ENCODE measurements at places on chromosomes 6 and 20. TPM values are rescaled to one million over a fixed set of nuclear protein-coding genes. Genes with fewer than 3 reads are reported as not detected.

The ATP9A gene
- 11.3 TPM for polyA plus RNA-seq

The BEND6 gene
- 0.84 TPM for polyA plus RNA-seq

The CST5 gene
- 0.56 TPM for polyA plus RNA-seq

The CPNE5 gene
- polyA plus RNA-seq: 51.6 TPM

The KIFC1 gene
- 9.4 TPM for polyA plus RNA-seq

The SLC35B3 gene
- polyA plus RNA-seq: 13.1 TPM

The ASIP gene
- polyA plus RNA-seq: 0.67 TPM

The MOG gene
- 2.9 TPM for polyA plus RNA-seq

The GRIK2 gene
- polyA plus RNA-seq: 0.45 TPM

The MMP24 gene
- polyA plus RNA-seq: 3.4 TPM

The PDYN gene
- 1.2 TPM for polyA plus RNA-seq

The ARHGAP40 gene
- not detected for polyA plus RNA-seq

The VIP gene
- polyA plus RNA-seq: not detected

The GUCA1A gene
- 0.75 TPM for polyA plus RNA-seq

The HLA-DQA2 gene
- not detected for polyA plus RNA-seq

The B3GALT4 gene
- polyA plus RNA-seq: 15.8 TPM

The GFOD1 gene
- polyA plus RNA-seq: 30.5 TPM

The SYCP2L gene
- 0.51 TPM for polyA plus RNA-seq

All from cardiac muscle cell (in vitro differentiated cells and primary cell).